RWPE1 (cell line): ENCODE measurements at places on chromosomes 6 and 20.

DNA sequence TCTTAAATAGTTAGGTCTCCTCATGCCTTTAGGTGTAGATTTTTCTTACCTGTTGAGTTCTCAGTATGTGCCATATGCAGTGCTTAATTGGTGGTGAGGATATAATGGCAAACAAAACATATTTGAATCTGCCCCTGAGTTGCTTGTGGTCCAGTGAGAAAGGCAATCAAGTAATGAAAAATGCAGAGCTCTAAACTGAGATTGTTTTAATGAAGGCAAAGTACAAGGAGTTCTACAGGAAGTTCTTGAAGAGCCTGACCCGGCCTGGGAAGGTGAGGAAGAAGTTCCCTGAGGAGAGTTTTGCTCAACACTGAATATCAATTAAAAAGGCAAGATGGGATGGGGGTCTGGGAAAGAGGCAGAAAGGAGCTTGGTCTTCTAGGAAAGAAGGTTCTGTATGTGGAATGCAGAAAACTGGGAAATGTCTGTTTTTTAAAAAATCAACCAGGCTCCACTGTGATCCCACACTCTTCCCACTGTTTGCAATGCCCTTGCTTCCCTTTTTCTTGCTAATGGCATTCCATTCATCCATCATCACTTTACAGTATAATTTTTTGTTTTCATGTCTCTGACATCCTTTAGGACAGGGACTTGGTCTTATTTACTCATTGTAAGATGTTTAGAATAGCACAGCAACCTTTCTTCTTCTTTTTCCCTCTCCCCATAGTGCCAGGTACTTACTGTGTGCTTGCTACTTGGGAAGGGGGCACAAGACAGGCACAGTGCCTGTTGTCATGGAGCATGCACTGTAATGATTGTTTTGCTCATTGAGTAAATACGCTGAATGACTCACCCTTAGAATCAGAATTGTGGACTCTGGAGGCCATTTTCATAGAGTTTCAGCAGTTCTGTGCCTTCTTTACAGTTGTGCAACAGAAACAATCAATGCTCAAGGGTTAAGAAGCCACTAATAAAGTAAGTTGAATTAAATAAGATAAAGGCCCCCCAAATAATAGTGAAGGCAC, 64.3 kb downstream of the ANKS1A start:
- peak; percentile 55 for DNase-seq

DNA sequence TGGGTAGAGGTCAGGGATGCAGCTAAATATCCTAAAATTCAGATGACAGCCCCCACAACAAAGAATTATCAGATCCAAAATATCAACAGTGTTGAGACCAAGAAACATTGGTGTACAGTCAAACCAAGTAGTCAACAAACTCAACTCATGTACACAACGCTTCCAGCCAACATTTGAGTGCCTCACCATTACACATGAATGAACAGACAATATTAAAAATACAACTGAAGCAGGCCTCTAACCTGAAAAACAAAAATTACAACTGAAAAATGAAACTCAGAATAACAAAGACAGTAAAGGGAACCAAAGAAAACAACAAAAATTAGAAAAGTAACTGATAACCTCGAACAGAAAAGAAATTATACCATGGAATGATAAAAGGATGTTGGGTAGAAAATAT, 46.2 kb downstream of the HACE1 start:
- DNase-seq: no peak

DNA sequence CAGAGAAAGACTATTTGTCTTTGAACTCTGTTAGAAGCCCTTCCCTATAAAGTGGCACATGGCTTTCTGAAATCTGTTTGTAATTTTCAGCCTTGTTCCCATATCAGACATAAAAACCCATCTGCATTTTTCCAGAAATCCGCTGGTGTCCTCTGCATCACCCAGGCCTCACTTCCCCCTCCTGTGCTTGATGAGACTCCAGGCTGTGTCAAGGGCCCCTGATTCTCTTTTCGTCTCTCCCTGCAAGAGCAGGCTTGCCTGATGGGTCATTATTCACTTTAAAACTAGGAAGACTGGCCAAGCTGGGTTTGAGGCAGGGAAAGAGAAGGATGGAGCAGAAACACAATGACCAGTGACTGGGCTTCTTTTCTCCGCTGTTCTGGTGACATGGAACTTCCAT, 10.6 kb upstream of the PROKR2 start:
- no peak for DNase-seq

GRCh38 chr6:111724505-111724904, 118.8 kb upstream of the TRAF3IP2 start:
- no peak for DNase-seq

- DNase-seq: no peak
Measured at GRCh38 chr6:125547381-125547780, 202.1 kb upstream of the HEY2 start.

DNA sequence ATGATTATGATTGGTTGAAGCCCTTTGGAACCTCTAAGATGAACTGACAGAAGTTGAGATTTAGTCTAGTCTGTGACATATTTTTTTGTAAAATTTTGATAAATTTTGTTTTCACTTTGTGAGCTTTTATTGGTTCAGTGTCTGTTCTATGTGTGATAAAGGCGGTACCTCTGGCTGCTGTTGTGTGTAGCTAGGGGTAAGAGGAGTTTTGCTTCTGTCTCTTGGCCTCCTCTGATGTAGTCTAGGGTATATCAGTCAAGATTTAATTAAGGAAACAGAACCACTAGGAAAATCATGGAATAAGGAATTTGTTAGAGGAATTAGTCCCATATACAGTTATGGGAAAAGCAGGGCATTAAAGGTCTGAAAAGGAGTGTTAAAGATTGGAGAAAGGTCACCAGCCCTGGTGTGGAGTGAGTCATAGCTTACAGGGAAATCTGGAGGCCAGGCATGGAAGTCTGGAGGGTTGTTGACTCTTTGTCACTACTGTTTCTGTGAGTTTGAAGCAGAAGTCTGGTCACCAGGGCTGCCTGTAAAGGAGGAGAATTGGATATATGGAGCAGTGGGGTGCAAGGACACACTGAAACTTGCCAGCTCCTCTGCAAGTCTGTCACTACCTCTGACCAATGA, 28.5 kb downstream of the CDC5L start:
- DNase-seq: no peak

- DNase-seq: no peak
Measured at GRCh38 chr20:38804221-38804620, 1.3 kb upstream of the PPP1R16B start.
